ENCODE measurements at places on chromosomes 16 and 17.

- no peak for DNase-seq
Observed at GRCh38 chr16:10624527-10624926, 44.1 kb upstream of the EMP2 start.

DNA sequence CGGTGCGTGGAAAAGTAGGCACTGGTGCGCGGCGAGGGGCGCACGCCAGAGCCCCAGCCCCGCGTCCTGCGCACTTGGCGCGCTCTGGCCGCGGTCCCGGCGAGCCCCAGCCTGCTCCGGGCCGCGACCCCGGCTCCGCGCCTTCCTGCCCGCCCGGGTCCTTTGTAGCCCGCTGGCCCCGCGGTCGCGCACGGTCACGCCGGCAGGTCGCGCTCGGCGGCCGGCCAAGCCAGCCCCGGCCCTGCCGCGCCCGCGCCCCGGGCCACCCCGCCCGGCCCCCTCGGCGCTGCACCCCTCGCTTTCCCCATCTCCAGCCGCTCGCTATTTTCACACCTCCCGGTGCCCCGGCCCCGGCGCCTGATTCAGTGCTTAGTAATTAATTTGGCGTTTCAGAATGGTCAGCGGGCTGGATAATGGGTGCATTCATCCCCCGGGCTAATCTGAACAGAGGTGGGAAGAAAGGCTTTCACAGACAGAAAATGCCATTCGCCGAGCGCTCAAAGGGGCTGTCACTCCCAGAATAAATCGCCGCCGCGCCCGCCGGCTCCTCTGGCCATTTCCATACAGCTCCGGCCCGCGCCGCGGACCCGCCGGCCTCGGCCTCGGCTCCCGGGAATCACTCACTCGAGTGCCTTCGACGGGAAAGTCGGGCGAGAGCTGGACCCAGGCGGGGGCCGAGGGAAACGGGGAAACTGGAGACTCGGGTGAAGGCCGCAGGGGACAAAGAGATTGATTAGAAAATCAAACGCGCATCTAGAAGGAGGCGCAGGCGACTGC is 17.8 kb upstream of the NTN1 start:
- DNase-seq, result peak; percentile 95

DNA sequence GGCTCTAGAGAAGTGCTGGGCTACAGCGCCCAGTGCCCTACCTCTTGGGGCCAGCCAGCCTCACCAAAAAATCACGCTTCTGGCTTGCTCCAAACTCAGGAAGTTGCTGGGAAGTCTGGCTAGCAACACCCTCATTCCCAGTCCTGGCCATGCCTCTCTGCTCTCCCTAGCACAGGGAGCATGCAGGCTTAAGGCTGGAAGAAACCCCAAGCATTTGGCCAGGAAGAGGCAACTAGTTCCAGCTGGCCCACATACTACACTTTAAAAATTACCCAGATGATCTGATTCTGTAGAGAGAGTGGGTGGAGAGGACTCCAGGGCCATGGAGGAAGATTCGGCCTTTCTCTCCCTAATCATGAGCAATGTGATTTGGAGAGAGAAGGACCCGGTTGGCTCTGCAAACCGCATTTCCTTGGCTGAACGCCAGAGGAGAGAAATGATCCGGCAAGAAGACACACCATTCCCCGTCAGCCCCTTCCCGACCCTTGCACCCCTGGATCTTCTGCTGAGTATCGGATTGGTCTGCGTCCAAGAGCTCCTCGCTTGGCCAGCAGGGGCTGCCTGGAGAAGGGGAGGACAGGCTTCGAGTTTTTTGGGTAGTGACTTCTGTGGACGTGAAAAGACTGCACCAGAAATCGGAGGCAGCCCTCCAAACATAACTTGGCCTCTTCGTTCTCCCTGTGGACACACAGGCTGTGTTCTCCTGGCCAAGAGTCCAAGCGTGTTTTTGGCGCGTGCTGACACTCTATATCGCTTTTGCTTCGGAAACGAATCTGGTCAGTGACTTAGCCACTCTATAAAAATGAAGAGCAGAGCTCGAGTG is 406.3 kb downstream of the WWOX start:
- DNase-seq, result no peak

GRCh38 chr16:85947230-85948137 is 48.5 kb downstream of the IRF8 start:
- DNase-seq, result no peak

DNA sequence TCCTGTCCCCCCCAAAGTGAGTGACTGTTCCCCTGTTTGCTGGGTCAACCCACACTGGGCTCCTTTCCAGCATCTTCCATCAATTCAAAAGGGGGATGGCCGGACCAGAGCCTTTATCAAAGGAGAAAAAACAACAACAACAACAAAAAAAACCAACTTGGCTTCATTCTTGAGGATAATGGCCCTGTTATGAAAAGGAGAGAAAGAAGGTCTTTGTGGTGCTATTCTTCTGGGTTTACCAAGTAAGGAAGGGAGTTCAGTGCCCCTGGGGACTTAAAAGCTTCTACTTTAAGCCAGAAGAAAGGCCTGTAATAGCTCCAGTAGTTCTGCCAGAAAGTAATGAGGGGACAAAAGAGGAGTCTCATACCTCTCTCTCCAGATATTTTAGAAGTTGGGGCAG is 71.5 kb downstream of the RGS9 start:
- DNase-seq, result peak; percentile 45

DNA sequence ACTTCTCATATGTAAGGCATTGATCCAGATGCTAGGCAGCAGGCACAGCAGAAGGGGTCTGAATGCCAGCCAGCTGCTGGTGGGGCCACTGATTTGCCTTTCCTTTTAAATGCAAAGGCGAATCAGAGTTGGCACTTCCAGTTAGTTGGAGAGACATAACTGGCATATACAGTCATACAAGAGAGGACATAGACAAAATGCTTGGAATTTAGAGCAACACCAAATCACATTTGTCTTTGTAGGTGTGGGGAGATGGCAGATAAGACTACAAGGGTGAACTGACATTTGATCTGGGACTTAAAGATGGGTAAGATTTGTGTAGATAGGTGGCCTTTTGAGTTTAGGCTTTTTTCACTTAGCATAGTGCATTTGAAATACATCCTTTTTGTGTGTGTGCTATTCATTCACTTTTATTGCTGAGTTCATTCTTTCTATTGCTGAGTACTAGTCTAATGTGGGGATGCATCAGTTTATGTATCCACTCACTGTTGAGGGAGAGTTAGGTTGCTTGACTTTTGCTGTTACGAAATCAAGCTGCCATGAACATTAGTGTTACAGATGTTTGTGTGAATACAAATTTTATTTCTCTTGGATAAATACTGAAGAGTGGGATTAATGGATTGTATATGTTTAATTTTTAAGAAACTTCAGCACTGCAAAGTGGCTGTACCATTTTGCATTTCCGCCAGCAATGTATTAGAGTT is 74.1 kb downstream of the SPECC1 start:
- DNase-seq, result no peak

DNA sequence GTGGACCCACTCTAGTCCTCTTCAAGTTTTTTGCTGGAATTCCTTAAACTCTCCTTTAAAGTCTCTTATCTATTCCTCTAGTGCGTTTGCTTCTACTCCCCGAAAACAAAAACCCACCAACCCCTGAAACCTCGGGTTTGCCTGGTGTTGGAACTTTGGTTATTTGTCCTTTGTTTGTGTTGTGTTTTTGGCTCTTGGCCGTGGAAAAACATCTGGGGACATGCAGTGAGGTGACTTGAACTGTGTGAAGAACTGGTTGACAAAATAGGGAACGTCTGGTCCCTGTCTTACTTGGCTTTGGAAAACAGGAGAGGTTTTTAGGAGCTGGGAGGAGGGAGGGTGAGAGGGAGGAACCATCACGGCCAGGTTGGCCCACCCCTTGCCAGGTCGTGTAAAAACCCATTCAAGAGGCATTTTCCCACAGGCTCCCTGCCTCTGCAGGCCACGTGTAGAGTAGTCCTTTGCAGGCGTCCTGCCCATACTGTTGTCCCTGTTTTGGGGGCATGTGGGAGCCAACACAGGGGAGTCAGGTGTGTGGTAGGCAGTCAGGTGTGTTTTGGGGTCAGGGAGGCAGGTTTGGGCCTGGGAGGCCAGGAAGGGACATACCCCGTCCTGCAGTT is 169.3 kb downstream of the RAB11FIP4 start:
- DNase-seq, result no peak

GRCh38 chr17:31702041-31702440 is 157.0 kb downstream of the COPRS start:
- no peak for DNase-seq

DNA sequence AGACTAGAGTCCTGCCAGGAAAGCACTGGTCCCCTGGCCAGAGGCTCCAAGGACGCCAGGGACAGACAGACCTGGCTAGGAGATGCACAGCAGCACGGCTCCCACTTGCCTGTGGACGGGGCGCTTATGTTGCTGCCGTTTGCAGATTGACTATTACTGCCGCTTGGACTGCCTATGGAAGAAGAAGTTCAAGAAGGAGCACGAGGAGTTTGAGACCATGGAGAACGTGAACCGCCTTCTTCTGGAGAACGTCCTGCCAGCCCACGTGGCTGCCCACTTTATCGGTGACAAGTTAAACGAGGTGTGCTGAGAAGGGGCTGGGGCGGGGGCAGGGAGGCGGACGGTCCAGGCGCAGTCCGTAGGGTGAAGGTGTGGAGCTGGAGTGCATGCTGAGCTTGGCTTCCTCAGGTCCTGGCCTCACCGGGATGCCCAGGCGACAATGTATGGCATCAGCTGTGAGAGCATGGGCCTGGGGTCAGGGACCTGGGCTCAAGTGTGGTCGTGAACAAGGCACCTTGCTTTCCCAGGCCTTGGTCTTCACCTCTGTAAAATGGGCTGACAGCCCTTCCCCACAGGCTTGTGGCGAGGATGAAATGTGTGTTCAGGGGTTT is 45.6 kb downstream of the ADCY7 start:
- no peak for DNase-seq

DNA sequence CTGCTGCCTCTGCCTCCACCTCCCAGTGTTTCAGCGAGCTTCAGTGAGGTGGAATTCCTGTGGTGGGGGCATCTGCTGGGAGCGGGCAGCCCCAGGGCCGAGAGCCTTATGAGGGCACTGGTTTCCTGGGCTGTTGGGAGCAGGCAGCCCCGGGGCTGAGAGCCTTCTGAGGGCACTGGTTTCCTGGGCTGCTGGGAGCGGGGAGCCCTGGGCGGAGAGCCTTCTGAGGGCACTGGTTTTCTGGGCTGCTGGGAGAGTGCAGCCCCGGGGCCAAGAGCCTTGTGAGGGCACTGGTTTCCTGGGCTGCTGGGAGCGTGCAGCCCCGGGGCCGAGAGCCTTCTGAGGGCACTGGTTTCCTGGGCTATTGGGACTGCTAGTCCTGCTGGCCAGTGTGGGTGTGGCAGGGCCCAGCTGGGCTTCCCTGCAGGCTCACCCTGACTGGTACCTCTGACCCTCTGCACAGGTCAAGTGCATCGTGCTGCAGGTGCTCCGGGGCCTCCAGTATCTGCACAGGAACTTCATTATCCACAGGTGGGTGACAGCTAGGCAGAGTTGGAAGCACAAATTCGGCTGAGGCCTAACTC is 5.6 kb downstream of the CDK10 start:
- no peak for DNase-seq

DNA sequence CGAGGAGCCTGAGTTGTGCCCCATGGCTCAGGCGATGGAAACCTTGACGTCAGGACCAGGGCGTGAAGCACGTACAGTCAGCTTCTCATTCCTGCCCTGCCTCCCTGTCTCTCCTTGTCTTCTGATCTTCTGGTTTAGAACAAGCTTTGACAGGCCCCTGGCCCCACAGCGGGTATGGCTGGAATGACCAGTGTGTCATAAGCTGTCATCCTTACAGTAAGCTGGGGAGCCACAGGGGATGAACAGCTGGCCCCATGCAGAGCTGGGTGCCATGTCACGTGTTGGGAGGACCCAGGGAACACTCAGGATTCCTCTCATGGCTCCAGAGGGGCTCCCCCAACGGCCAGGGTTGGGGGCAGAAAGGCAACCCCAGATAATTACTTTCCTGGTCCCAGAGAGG is 157.6 kb upstream of the PLCG2 start:
- no peak for DNase-seq

GRCh38 chr17:17347956-17348871 is 45.0 kb downstream of the NT5M start:
- DNase-seq, result no peak

DNA sequence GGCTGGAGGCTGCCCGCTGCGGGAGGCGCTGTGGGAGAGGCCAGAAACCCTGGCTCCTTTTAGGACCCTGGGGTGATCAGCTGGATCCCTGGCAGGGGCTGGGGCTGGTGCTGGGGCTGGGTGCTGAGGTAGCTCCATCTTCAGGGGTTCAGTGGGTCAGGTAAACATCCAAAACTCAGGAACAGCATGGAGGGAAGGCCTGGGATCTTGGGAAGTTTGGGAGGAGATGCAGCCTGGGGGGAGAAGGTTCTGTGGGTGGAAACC is 21.0 kb downstream of the ADGRG5 start:
- DNase-seq, result no peak

- DNase-seq, result peak; percentile 53
Observed at GRCh38 chr16:70735141-70735979, 49.5 kb upstream of the MTSS2 start.

DNA sequence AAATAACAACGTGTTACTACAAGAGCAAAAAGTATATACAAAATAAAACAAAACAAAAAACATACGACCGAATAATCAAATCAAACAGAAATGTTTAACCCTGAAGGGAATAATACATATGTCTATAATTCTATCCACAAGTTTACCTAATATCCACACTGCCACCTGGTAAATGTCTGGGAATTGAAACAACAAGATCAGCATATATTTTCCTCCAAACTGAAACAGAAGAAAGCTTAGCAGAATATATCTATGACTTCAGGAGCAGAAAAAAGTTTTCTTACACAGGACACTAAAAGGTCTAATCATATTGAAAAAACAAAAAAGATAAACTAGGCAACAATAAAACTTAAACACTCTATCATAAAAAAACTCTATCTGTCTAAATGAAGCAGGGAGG is 404.0 kb downstream of the CDH11 start:
- DNase-seq, result no peak

GRCh38 chr16:84967828-84968227 is 43.5 kb downstream of the ZDHHC7 start:
- DNase-seq, result no peak

GRCh38 chr17:75288770-75289114 is 491 bp downstream of the SLC25A19 start:
- DNase-seq, result peak; percentile 65

GRCh38 chr17:73924909-73925186 is 278.6 kb upstream of the RPL38 start:
- DNase-seq, result peak; percentile 18

All from neural progenitor cell (in vitro differentiated cells).